NCI-H1436 (cell line): ENCODE measurements at places on chromosomes 1 and 21.

GRCh38 chr1:3581296-3582036 lies 29.8 kb downstream of the MEGF6 start:
- DNase-seq: no peak

DNA sequence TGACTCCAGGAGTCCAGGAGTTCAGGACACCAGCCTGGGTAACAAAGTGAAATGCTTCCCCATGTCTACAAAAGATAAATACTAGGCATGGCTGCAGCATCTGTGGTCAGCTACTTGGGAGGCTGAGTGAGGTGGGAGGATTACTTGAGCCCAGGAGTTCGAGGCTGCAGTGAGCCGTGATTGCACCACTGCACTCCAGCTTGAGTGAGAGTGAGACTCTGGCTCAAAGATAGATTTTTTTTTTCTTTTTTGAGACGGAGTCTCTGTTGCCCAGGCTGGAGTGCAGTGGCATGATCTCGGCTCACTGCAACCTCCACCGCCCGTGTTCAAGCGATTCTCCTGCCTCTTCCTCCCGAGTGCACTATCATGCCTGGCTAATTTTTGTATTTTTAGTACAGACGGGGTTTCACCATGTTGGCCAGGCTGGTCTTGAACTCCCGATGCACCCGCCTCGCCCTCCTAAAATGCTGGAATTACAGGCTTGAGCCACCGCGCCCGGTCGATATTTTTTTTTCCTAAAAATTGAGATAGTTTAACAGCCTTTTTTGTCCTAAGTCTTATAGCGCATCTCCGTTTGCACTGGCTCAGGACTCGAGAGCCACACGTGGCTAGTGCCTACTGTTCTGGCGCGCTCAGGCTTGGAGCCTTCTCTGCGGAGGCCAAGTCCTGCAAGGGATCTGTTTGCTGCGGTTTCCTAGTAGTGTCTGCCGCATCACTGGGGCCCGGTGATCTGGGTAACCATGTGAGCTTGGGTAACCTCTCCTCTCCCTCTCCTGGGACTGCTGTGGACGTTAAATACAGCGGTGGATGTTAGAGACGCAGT lies 1.0 kb upstream of the MFN2 start:
- DNase-seq: peak; percentile 27

DNA sequence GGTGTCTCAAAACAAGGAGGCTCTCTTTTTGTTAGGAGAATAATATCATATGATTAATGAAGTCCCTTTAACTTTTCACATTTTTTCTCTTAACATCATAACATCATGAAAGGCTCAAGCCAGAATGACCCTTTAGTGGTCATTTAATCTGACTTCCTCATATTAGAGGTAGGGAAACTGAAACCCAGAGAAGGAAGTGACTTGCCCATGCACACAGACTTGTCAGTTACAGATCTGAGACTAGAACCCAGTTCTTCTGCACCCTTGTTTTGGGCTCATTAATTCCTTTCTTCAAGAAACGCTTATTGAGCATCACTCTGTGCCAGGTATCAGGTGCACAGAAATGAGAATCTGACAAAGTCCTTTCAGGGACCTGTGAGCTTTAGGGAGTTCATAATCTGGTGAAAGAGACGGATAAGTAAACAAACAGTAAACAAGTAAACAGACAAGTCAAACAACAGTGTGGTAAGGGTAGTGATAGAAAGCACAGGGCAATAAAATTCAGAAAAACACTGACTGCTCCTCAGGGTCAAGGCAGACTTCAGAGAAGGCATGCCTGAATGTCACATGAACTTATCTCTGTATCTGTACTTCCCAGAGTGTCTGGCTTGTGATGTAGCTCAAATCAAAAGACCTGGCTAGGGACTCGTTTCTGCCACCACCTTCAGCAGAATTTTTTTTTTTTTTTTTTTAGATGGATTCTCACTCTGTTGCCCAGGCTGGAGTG lies 38.3 kb upstream of the OSBPL9 start:
- DNase-seq: no peak

- no peak for DNase-seq
Measured at GRCh38 chr21:31476263-31477022, 132.4 kb upstream of the TIAM1 start.
